ENCODE measurements at places on chromosomes 5 and 9. TPM values are rescaled to one million over a fixed set of nuclear protein-coding genes. Genes with fewer than 3 reads are reported as not detected.

Gene IL4
- 21.6 TPM for total RNA-seq

Gene PCDHA9
- total RNA-seq = not detected

Gene WWC1
- total RNA-seq = 0.09 TPM

Gene ARHGEF37
- total RNA-seq = 1.6 TPM

Gene ASB6
- 22.1 TPM for total RNA-seq

Gene NUTM2F
- total RNA-seq = not detected

Gene FGFR4
- total RNA-seq = 1.2 TPM

Gene HTR1A
- not detected for total RNA-seq

Gene DDX4
- 0.09 TPM for total RNA-seq

Gene ANKS6
- 11.2 TPM for total RNA-seq

Gene NR5A1
- not detected for total RNA-seq

Gene ORM2
- total RNA-seq = not detected

Gene PCDHB8
- total RNA-seq = not detected

Gene PCDHB2
- 0.11 TPM for total RNA-seq

Gene ACER2
- 1.0 TPM for total RNA-seq

Gene PCDHGC5
- total RNA-seq = not detected

Gene SPINK6
- not detected for total RNA-seq

Gene MPDZ
- total RNA-seq = not detected

Gene STC2
- 22.8 TPM for total RNA-seq

Gene SLC45A2
- total RNA-seq = not detected

Gene NDUFA8
- 45.4 TPM for total RNA-seq

Gene LRRC26
- 0.34 TPM for total RNA-seq

Gene GABRG2
- not detected for total RNA-seq

Gene N4BP3
- 3.4 TPM for total RNA-seq

Gene SLC36A3
- total RNA-seq = not detected

Measured in activated T-helper 2 cell treated with anti-CD3 and anti-CD28 coated beads, Interferon-gamma antibody, Interleukin-2, Interleukin-4, amounts not matched to agents 10 μg/mL and 5 μg/mL and 100 μg/mL, durations not matched to agents 14 hours and 24 hours and 36 hours (primary cell).